ENCODE measurements at places on chromosomes 6 and 20.

GRCh38 chr20:434221-434620, 26.1 kb downstream of the RBCK1 start:
- no peak for DNase-seq

GRCh38 chr6:149136913-149137286, 180.6 kb upstream of the TAB2 start:
- no peak for DNase-seq

DNA sequence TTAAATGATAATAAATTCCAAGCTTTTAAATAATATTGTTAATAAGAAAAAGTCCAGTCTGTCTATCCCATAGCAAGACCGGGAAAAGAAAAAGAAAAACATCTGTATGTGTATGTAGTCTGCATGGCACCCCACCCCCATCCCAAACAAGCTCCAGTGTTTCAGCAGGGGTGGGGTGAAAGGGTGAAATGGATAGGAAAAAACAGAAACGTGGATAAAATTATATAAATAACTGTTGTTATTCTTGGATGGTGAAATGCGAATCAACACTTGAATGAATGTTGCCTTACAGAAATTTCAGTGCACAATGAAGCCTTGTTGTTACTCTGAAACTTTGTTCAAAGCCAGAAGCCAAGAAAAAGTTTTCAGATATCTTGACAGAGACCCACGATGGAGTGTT, 31.4 kb downstream of the HAO1 start:
- no peak for DNase-seq

DNA sequence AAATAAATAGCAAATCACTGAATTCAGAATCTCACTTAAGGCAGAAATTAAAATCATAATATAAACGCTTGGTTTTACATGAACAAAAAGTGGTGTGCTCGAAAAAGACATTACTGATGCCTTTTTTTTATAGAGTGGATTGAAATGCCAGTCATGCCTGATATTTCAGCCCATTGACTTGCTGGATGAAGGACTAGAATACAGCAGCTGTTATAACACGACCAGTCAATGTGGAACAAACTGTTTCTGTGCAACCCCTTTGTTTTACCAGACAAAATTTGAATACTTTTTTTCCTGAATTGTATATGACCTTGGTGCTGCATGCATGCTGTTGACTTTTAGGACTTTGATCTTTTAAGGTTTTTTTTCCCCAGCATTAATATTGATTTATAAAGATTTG, 150.0 kb downstream of the QKI start:
- DNase-seq: no peak

GRCh38 chr6:17365961-17366360, 27.4 kb upstream of the CAP2 start:
- no peak for DNase-seq

- DNase-seq: no peak
Measured at GRCh38 chr6:45984788-45985425, 30.8 kb downstream of the CLIC5 start.

- no peak for DNase-seq
Measured at GRCh38 chr6:158661156-158661685, 11.4 kb downstream of the SYTL3 start.

DNA sequence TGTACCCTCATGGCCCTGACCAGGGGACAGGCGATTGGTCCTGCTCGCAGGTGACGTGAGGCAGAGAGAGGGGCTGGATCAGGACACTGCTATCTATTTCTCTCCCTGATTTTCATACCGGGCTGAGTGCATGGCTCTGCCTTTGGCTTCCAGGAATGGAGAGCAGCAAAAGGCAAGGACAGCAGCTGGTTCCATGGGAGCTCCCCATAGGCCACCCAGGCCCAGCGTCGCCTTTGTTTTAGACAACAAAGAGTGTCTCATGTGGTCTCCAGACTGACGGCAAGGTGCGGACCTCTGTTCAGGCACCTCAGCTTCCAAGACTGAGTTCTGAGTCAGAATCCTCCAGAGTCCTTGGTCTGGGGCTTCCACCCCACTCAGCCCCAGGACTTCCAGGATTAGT, 123.1 kb downstream of the VEGFA start:
- no peak for DNase-seq

- DNase-seq: no peak
Measured at GRCh38 chr6:89708316-89708715, 69.8 kb upstream of the LYRM2 start.

GRCh38 chr6:163428373-163428772, 13.9 kb downstream of the QKI start:
- DNase-seq: no peak

DNA sequence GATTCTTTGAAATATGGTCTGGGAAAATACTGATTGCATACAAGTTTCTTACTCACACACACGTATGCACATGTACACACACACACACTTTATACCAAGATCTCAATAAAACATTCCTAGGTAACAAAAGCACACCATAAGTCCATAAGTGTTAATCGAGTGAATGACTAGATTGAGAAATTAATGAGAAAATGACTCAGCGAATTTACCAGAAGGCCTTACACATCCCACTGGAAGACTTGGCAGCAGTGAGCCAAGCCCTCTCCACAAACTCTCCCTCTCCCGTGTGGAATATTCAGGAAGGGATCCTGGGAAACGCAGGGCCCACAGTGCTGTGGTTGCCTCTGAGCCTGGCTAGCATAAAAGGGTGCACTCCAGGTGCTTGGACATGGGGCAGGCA, 227.2 kb downstream of the LY86 start:
- DNase-seq: no peak

GRCh38 chr20:17339000-17339399, 112.2 kb downstream of the PCSK2 start:
- DNase-seq: no peak

GRCh38 chr6:131998255-131998982, 47.2 kb upstream of the CCN2 start:
- no peak for DNase-seq
